ENCODE measurements at places on chromosomes 2 and 18.
A peak's percentile ranks its signal among the peaks of the same experiment; 100 is the strongest.

GRCh38 chr18:11872479-11873136 lies 21.4 kb downstream of the CHMP1B start:
- no peak overlapping the region for H3K4me3 ChIP-seq
- peaks cover 3% of the 10 kb centered on the region for H3K36me3 ChIP-seq
- H3K4me1 ChIP-seq = no peaks in the 10 kb centered on the region
- no peaks in the 10 kb centered on the region for H3K27me3 ChIP-seq
- no peak for DNase-seq
- H3K27ac ChIP-seq = no peak overlapping the region

DNA sequence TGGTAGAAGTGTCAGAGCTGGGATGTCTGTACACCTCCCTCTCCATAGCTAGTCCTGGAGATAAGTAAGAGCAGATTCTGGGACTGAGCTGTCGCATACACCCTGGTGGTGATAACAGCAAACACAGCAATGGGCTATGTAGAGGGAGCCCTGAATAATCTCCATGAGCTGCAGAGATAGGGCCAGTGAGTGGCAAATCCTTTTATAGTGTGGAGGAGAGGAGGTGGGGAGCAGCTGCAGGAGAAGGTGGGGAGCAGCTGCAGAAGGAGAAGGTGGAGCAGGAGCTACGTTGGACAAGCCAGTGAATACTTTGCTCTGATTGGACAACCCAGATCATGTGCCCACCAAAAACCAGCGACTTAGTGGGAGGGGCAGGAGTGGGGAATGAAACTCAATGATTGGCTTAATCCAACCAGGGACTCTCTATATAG lies 85.5 kb downstream of the TMEM247 start:
- DNase-seq = no peak
- H3K4me3 ChIP-seq = no peak overlapping the region
- H3K27me3 ChIP-seq = no peaks in the 10 kb centered on the region

DNA sequence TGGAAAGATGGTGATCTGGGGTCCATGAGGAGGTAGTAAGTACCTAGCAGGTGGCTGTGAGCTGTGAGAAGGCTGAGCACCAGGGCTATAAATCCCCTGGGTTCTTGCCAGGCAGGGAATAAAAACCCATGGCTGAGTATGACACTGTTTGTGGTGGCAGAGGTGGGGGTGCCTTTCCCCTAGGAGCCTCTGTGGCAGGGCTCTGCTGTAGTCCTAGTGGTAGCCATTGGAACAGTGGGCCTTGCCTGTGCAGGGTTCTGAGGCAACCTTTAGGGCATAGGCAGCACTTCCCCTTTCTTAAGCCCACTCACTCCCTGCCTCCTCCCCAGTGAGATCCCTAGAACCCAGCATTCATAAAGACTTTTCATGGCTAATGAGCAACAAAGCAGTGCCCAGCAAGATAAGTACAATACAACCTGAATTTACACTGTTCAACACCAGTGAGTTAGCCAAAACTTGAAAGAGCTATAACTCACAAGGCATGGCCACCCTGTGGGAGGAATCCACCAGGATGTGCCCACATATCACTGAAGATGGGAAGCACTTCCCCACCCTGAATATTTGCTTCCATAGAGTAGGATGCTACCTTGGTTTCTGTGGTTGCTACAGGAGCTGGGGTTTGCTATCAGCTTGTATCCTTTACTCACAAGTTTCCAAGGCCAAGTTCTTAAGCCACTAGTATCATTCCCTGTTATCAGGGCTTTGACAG lies 100.9 kb upstream of the NEUROD1 start:
- DNase-seq = no peak
- no peak overlapping the region for H3K27ac ChIP-seq
- no peak overlapping the region for H3K4me3 ChIP-seq
- H3K36me3 ChIP-seq = no peaks in the 10 kb centered on the region

DNA sequence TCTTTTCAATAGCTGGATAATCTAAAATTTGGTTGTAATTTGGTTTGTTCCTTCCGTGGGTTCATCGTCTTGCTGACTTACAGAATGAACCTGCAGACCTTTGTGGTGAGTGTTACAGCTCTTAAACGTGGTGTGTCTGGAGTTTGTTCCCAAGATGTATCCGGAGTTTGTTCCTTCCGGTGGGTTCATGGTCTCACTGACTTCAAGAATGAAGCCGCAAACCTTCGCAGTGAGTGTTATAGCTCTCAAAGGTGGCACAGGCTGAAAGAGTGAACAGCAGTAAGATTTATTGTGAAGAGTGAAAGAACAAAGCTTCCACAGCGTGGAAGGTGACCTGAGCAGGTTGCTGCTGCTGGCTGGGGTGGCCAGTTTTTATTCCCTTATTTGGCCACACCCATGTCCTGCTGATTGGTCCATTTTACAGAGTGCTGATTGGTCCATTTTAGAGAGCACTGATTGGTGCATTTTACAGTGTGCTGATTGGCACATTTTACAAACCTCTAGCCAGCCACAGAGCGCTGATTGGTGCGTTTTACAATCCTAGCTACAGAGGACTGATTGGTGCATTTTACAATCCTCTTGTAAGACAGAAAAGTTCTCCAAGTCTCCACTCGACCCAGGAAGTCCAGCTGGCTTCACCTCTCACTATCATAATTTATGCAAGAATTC lies 16.6 kb downstream of the RALB start:
- H3K36me3 ChIP-seq = no peaks in the 10 kb centered on the region
- no peak for DNase-seq
- H3K4me1 ChIP-seq = no peaks in the 10 kb centered on the region
- H3K27ac ChIP-seq = no peak overlapping the region
- no peak overlapping the region for H3K4me3 ChIP-seq

DNA sequence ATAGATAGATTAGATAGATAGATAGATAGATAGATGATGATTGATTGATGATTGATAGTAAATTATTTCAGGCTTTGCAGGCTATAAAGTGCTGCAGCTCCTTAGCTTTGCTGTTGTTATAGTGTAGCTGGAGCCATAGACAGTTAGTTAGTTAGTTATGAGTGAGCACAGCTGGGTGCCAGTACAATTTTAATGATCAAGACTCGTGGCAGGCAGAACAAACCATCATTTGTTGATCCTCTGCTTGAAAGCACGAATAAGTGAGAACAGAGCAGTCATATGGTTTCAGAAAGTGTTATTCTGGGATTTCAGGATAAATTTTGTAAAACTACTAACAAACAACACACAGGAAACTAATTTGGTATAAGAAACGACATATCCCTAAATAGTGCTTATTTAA lies 53.9 kb downstream of the THOC1 start:
- H3K36me3 ChIP-seq = peaks cover 89% of the 10 kb centered on the region
- no peaks in the 10 kb centered on the region for H3K4me1 ChIP-seq
- H3K27ac ChIP-seq = no peak overlapping the region
- DNase-seq = no peak

GRCh38 chr18:5295231-5295920 lies at the start of gene ZBTB14:
Gene ZBTB14 (minus strand): TSS chr18:5295726. CDS start chr18:5293246, 2,480 bp downstream.
- DNase-seq = peak; percentile 81
- peaks cover 4% of the 10 kb centered on the region for H3K27me3 ChIP-seq
- peaks cover 13% of the 10 kb centered on the region for H3K36me3 ChIP-seq
- peak within 1 kb of the TSS; percentile 91 for H3K27ac ChIP-seq

GRCh38 chr2:85341269-85342029 lies 12.9 kb downstream of the RETSAT start:
- no peak overlapping the region for H3K4me3 ChIP-seq
- H3K36me3 ChIP-seq = peaks cover 14% of the 10 kb centered on the region
- no peak overlapping the region for H3K27ac ChIP-seq
- no peak for DNase-seq

GRCh38 chr2:130319536-130319935 lies 23.2 kb upstream of the IMP4 start:
- H3K4me1 ChIP-seq = no peaks in the 10 kb centered on the region
- peaks cover 13% of the 10 kb centered on the region for H3K27me3 ChIP-seq
- H3K36me3 ChIP-seq = no peaks in the 10 kb centered on the region
- DNase-seq = no peak
- no peak overlapping the region for H3K4me3 ChIP-seq
- H3K27ac ChIP-seq = no peak overlapping the region

DNA sequence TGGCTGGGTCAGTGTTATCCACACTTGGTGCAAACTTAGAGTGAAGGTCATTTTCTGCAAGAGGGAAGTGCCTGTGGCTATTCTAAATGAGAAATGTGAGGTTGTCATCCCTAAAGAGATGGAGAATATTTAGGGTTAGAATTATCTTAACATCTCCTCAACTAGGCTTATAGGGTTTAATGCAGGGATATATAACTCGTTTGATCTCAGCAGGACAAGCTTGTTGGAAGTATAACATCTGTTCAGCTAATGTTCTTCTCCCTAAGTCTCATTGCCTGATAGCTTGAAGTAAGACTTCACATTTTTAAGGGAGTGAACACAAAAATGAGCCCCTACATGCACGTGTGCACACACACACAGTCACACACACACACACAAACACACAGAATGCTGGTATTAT lies 75.9 kb upstream of the NRXN1 start:
- no peak overlapping the region for H3K27ac ChIP-seq
- no peaks in the 10 kb centered on the region for H3K36me3 ChIP-seq
- no peaks in the 10 kb centered on the region for H3K4me1 ChIP-seq
- H3K4me3 ChIP-seq = no peak overlapping the region
- no peaks in the 10 kb centered on the region for H3K27me3 ChIP-seq

- no peaks in the 10 kb centered on the region for H3K27me3 ChIP-seq
- H3K4me3 ChIP-seq = no peak overlapping the region
- no peaks in the 10 kb centered on the region for H3K4me1 ChIP-seq
- H3K36me3 ChIP-seq = no peaks in the 10 kb centered on the region
These were observed 369.6 kb downstream of the NCKAP5 start for GRCh38 chr2:133198678-133199077.

- H3K4me3 ChIP-seq = no peak overlapping the region
- no peak for DNase-seq
- H3K4me1 ChIP-seq = no peaks in the 10 kb centered on the region
- H3K27ac ChIP-seq = no peak overlapping the region
- H3K27me3 ChIP-seq = no peaks in the 10 kb centered on the region
These were observed 112.5 kb downstream of the SLC4A3 start for GRCh38 chr2:219739866-219740440.

DNA sequence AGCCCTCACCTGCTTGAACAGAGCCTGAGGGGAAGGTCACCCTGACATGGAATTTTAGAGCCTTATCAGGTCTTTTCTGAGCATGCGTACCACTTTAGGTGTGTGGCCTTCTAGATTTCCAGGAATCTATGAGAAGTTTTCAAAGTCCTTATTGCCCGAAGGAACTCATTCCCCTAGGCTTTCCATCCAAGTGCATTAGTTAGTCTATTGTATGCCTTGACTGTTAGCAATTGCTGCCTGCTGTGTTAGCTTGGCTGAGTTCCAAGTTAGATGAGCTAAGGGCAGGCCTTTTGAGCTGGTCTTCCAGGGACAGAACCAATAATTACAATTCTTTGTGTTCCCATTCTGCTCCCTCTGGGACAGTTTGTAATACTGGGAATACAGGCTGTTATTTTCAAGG lies 30.8 kb upstream of the PUM2 start:
- no peak overlapping the region for H3K27ac ChIP-seq
- no peaks in the 10 kb centered on the region for H3K36me3 ChIP-seq
- H3K4me1 ChIP-seq = no peaks in the 10 kb centered on the region

DNA sequence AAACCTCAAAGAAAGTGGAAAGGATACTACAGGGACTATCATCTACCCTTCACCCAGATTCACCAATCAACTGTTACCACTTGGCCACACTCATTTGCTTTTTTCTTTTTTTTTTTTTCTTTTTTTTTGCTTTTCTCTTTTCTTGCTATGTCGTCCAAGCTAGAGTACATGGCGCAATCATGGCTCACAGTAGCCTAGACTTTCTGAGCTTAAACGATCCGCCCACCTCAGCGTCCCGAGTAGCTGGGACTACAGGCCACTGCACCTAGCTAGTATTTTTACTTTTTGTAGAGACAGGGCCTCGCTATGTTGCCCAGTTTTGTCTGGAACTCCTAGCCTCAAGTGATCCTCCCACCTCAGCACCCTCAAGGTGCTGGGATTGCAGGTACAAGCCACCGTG lies 24.0 kb downstream of the BIN1 start:
- H3K27me3 ChIP-seq = no peaks in the 10 kb centered on the region
- no peak for DNase-seq
- H3K4me1 ChIP-seq = peaks cover 71% of the 10 kb centered on the region
- no peaks in the 10 kb centered on the region for H3K36me3 ChIP-seq

DNA sequence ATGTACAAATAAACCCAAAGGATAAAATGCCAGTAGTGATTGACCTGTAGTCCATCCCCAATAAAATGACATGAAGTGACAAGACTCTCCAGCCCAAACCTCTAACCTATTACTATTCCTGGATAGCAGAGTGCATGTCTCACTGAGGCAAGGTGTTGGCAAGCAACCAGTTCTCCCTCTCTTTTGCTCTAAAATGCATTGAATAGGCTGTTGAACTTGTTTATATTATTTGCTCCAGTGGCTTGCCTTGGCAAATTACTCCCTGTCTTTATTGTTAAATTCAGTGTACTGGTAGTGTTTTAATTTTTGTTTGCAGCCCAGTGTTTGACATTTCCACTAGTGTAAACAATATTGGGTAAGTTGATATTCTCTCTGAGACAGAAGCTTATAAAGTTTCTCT lies 70.5 kb downstream of the CSRNP3 start:
- H3K36me3 ChIP-seq = no peaks in the 10 kb centered on the region
- H3K4me3 ChIP-seq = no peak overlapping the region
- H3K27ac ChIP-seq = no peak overlapping the region
- no peak for DNase-seq
- H3K27me3 ChIP-seq = no peaks in the 10 kb centered on the region

DNA sequence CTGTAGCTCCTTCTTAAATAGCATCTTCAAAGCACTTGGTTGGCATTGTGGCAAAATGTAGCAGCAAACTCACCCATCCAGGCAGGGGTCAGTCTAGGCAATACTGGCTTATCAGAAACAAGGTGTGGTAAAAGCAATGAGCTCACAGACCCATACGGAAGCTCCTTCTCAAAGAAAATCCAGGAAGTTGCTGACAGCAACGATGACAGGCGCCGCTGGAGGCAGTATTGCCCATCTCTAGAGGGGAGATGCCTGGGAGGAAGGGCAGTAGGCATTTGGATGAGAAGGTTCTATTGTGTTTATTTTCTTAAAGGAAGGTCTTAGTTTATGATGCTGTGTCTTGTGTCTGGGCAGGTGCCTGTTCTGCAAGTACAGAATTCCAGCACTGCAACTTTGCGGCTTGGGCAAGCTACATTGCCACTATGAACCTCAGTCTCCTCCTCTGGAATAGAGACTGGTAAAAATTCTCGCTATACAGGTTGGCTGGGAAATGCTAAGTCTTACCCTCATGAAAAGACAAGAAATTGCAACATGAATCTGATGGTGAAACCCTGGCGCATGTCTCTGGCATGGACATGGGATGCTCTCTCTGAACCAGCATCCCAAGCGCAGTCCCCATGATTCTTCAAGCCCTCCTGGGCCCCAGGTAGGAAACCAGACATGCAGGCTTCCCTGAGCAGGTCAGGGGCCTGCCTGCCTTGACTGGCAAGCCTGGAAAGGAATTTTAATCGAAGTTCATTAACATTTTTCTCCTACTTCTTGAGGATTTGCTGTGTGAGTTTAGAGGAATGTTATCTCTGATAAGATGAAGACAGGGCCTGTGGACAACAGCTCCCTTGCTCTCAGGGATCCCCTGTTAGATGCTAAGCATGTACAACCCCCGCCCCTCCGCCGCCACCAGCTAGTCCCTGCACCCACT lies 156.0 kb downstream of the TFCP2L1 start:
- no peaks in the 10 kb centered on the region for H3K4me1 ChIP-seq
- H3K27ac ChIP-seq = no peak overlapping the region
- H3K27me3 ChIP-seq = no peaks in the 10 kb centered on the region
- H3K4me3 ChIP-seq = no peak overlapping the region
- no peaks in the 10 kb centered on the region for H3K36me3 ChIP-seq
- no peak for DNase-seq

Measured in CD4-positive, CD25-positive, alpha-beta regulatory T cell (primary cell).